Epithelial cell of proximal tubule (primary cell): ENCODE measurements at places on chromosomes 12 and 14.

- no peak for DNase-seq
Observed at GRCh38 chr14:100547633-100548294, 39.5 kb downstream of the BEGAIN start.

DNA sequence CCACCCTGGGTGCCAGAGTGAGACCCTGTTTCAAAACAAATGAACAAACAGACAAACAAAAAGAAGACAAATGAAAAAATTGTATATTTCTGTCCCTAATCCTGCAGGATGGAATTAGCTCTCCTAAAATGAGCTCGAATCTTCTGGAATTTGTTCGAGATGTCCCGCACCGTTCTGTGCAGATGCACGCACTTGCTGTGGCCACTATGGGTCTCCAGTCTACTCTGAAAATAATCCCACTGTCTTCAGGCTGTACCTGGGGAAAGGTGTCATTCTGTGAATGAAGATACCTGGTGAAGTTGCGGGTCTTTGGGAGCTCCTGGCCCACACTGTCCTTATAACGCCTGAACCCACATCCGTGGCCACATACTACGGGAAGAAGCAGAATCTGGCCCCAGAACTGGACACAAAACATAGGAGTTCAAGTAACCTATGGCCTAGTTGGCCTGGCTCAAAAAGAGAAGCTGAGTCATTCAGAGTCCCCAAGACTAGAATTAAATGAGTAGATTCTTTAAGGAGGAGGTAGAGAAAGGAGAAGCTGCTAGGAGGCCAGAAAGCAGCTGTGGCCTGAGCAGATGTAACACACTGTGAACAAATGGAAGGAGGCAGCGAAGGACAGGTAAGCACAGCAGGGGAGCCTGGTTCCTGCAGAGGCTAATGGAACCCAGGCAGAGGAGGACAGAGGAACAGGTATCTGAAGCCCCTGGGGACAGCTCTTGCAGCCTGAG lies 108.6 kb downstream of the FOXN3 start:
- DNase-seq: no peak

DNA sequence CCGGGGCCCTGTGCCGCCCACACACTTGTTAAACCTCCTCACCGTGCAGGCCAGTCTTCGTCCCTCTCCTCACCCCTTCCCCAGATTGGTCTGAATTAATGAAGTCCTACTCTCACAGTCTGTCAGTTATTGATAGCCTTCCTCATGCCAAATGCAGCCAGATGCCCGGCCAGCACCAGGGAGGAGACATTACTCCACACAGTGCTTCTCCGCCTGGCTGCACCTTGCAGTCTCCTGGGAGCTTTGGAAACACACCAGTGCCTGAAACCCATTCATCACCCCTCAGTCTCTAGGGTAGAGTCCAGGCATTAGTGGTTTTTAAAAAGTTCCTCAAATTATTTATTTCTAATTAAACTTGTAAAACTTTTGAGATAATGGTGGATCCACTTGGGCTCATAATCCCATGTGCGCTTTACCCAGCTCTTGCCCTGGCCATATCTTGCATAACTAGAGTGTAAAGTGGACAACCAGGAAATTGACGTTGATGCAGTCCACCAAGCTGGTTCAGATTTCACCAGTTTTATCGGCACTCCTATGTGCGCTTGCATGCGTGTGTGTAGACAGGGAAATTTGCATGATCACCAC lies 38.2 kb upstream of the TSPAN9 start:
- DNase-seq: no peak

- no peak for DNase-seq
Observed at GRCh38 chr14:94977016-94977415, 180.3 kb downstream of the DICER1 start.

DNA sequence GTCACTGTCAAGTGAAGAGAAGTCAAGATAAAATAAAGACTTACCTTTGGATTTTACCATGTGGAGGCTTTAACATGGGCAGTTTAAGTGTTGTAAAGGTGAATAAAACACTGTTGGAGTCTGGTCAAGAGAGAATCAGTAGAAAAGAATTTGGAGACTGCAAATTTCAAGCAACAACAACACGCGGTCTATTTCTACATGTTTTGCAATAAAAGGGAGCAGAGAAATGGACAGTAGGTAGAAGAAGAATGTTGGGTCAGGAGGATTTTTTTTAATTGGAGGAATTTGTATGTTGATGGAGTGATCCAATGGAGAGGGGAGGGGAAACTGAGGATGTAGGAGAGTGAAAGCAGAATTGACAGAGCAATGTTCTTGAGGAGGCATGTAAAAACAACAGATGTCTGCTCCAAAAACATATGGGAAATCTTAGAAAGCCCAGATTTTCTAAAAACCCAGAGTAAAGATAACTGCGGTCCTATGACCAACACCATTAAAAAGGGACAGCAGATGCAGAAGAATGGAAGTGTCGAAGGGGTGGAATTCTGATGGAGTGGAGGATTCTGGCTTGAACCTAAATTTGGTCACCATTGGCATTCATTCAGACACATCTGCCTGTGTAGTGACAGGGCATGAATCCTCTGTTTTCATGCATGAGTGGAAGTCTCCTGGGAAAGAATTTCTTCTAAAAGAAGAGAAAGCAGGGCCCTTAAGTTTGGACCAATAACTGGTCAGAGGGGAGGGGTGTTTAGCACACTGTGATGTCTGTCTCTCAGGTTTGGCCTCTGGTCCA lies 68.0 kb upstream of the OSBPL8 start:
- DNase-seq: no peak

DNA sequence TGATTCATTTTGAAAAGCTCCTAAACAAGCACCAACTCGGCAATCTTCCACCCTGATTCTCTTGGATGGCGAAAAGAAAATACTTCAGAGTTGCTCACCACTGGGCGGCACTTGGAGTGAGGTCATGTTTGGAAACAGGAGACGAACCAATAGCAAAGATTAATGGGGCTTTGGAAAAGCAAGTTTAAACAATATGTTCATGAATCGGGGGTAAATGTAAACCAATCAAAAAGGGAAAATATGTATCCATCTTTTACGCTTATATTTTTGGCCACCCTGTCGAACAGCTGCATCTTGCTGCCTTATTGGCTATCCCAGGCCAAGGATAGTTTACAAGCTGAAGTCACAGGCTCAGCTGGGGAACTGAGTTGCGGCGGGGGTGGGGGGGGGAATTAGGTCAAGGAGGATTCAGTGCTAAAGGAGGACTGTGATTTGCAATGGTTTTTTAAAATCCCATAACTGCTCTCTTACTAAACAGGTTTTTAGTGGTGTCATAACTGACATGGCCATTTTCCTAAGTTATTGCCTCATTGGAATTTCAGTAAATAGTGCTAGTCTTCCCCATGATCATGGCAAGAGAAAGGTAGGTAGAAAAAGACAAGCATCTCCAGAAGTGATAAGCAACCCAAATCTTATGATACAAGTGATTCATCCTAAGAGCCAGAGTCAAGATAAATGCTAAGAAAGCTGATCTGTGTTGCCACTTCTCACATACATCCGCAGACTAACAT lies 210.6 kb downstream of the PHLDA1 start:
- DNase-seq: no peak
